Kidney tubule cell (primary cell): ENCODE measurements at places on chromosomes 3 and 15.

DNA sequence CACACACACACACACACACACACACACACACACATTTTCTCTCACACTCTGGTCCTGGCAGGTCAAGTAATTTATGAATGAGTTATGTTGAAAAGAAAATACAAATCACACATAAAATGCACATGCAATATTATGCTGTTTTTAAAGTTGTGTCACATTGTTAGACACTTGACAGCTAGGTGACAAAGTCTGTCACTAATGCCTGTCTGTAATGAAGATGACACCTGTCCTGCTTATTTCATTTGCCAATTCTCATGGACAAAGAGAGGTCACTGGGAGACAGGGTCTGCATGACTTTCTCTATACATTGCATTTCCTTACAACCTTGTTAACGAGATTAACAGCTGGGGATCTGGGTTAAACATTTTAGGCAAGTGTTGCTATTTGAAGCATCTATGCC, 71.2 kb downstream of the ARPP21 start:
- no peak for DNase-seq

GRCh38 chr3:197298945-197299854, 788 bp upstream of the DLG1 start:
- DNase-seq: peak; percentile 87

DNA sequence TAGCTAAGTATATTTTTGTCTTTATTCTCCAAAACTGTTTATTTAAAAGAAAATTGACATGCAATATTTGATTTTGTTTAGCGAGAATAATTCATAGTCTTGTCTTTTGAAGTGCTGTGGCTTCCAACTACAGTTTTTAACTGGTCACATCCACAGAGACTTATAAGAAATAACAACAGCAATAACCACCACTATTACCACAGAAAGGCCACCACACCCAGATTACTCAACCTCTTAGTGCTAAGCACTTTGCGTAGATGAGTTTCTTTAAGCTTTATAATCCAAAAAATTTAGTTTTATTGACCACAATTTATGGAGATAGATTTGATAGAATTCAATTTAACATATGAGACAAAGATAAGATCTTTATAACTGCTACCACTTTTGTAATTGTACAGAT, 468.4 kb upstream of the UBE2E2 start:
- no peak for DNase-seq

DNA sequence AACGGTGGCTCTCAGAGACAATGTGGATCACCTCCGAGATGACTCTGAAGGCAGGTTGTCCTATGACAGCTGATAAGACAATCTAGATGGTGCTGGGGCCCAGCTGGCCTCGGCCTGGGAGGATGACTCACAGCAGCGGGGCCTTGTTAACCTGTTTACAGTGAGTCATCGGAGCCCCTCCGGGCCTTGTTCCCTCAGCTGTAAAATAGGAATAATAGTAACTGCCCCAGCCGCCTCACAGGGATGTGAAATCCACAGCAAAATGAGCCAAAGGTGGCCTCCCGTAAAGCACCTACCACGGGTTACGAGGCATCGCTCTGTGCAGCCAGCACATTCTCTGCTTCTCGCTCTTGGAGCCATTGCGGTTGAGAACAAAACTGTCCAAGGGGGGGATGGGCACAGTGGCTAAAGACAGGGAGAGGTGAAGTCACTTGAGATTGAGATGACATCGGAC, 88.6 kb upstream of the RASGRF1 start:
- DNase-seq: peak; percentile 79

DNA sequence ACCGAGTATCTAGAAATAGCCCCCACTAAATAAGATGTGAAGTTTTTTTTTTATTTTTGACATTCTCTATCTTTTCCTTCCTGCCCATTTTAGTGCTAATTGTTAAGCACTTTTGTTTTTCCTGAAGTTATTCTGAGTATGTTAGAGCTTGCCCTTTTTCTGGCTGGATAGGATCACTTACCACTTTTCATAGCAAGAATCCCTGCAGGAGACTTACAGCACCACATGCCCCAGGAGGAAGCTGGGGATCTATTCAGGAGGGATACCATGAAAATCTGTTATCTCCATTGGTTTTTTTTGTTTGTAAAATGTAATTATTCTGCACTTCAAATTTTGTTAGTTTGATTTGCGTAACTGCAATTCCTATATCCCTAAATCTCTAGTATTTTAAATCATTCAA, 968.4 kb downstream of the ZPLD1 start:
- no peak for DNase-seq

GRCh38 chr3:126474498-126475412, 936 bp downstream of the ZXDC start:
- peak; percentile 59 for DNase-seq

DNA sequence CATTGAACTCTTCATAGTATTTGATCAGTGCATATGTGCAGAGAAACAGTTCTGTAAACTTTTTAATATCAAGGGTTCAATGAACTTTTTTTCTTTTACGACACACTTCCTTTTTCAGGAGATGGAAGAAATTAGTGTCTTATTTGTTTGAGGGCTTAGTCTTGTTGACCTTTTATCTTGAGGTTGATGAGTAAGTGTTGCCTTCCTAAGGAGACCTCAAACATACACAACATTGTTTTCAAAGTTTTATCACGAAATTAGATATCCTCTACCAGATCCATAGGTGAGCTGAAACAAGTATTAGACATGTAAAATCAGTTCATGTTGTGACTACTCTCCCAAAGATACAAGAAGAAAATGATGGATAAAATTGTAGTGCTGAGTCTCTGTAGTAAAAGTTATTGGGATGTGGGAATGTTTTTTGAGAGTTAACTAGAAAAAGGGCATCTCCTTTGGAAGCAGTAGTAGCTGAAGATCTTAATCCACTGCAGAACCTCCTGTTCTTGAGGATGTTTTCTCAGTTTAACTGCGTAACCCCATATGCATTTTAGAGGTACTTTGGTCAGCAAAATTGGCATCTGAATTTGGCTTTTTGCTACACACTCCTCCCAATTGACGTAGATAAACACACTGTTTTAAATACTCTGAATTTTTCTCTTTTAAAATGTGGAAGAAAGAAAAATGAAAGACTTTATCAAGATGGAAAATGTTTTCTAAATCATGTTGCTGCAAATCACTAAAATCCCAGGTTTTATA, 116.8 kb downstream of the GALK2 start:
- DNase-seq: no peak

DNA sequence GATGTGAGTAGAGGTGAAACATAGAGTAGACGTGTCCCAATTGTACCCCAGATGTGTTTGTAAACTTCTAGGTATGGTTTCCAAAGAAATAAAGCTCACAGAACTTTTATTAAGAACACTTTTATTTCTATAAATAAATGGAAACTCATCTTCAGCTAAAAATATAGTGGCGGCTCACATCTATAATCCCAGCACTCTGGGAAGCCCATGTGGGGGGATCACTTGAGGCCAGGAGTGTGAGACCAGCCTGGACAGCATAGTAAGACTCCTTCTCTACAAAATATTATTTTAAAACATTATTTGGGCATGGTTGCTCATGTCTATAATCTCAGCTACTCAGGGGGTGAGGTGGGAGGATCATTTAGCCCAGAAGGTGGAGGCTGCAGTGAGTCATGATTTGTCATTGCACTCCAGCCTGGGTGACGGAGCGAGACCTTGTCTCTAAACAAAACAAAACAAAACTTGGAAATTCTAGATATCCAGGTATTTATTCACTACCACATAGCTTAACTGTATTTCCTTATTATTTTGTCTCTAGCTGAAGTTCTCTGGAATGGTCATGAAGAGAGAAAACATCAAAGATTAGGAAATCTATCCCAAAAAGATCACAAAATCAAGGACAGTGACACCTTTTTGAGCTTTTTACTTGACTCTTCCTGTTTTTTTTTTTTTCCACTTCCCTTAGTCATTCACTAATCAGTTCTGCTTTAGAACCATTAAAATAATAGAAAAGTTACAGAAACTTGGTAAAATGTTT, 258.1 kb downstream of the TIGIT start:
- peak; percentile 94 for DNase-seq

- DNase-seq: no peak
These were observed 180.0 kb downstream of the CD47 start for GRCh38 chr3:107910713-107911259.

DNA sequence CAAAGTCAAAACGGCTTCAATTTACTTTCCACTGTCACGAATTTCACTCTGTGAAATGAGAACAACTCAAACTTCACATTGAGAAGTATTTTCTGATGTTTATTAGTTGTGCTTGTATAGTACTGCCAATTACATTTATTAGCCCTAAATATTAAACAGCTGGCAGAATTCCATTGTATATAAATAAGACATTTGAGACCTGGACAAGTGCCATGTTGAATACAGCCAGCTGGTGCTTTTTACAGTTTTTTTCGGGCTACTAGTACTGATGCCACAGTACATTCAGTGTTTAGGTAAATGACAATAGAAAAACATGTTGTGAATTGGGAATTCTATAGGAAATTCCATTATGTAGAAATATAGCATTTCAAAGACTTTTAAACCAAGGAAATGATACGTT, 79.0 kb downstream of the EPHA3 start:
- no peak for DNase-seq

- no peak for DNase-seq
These were observed 17.0 kb downstream of the PEAK1 start for GRCh38 chr15:77402740-77403379.
